ENCODE measurements at places on chromosomes 2 and 18.

GRCh38 chr2:44886414-44886813 lies 55.1 kb upstream of the SIX3 start:
- no peak for DNase-seq

DNA sequence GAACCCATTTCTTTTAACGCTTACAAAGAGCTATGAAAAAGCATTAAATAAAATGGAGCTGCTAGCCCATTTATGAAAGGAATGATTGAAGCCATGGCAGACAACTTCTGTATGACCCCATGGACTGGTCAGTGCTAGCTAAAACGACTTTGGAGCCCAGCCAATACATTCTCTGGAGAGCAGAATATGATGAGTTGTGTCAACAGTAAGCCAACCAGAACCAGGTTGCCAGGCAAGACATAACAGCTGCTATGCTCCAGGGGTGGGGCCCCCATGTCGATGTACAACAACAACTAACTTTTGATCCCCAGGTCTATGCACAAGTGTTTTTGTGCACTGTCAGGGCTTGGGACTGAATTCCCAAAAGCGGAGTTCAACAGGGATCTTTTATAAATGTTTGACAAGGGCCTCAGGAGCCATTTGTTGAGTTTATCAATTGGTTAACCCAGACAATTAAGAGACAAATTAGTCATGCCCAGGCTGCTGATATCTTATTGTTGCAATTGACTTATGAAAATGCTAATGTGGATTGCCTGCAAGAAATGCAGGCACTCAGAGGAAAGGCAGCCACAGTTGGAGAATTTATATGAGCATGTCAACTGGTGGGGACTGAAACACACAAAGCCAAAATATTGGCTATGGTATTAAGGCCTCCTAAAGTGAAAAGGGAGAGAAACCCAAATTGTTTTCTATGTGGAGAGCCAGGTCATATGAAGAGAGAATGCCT lies 64.6 kb upstream of the MYO3B start:
- no peak for DNase-seq

- DNase-seq: no peak
Observed at GRCh38 chr2:48738806-48739205, 16.7 kb downstream of the LHCGR start.

DNA sequence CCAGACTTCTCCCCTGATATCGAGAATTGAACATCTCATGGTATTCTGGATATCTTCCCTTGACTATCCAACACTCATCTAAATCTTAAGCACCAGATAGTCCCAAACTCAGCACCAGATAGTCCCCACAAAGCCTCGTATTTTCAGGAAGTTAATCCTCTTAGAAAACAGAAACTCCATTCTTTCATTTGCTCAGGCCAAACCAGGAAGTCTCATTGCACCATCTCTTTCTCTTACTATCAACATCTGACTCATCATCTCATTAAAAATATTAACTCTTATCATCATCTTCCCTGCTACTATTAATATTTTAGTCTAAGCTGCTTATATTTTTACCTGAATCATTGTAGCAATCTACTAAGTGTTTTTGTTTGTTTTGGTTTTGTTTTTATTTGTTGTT lies 286.4 kb downstream of the GALNT13 start:
- DNase-seq: no peak

DNA sequence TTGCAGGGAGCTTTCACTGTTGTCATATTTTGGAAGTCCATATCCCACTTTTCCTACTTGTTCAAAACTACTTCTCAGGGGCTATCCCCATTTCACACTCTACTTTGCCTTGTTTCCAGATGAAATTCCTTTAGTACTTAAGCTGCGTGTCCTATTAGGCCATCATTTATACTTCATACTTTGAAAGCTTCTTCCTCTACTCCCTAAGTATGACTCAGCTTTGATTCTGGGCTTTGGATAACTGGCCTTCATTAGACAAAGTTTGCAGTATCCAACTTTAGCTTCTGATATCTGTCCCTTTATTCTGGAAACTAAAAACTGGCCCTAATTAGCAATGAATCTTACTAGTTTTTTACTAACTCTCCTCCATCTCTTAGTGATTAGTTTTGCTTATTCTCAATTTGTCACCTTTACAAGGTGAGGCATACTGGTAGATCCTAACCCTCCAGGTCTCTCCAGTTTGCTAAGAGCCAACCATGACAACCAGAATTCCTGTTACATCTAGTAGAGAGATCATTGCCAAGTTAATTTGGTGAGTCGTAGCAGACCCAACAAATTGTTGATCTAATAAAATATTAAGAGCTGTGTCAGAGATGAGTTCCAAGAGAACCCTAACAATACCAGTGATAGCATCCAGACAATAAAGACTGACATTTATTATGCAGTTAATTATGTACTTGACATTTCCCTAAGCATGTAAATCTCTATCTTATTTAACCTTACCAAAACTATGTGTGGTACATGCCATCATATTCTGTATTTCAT lies 31.2 kb upstream of the ITGAV start:
- DNase-seq: no peak

- DNase-seq: no peak
Observed at GRCh38 chr2:70822843-70823242, 2.4 kb upstream of the CLEC4F start.

GRCh38 chr2:186771850-186772463 lies 77.0 kb downstream of the ZSWIM2 start:
- DNase-seq: no peak

- DNase-seq: no peak
Observed at GRCh38 chr2:61229936-61230335, 67.9 kb downstream of the C2orf74 start.

DNA sequence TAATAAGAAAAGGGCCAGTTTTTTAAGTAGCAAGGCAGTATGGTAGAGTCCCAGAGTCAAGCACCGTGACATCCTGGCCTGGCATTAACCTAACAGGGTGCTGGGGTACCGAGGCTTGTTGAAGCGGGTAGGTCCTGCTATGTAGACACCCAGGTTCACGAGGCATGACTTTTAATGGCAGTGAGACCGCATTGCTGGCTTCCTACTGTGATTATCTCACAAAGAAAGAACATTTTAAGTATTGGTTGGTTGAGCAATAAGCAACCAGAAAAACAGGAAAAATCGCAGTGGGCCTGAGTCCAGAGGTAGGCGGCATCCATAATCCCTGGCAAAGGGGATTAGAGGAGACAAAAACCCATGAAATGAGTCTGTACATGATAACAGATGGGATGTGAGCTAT lies 927.9 kb upstream of the ACVR2A start:
- DNase-seq: no peak

GRCh38 chr2:37447446-37447845 lies 103.0 kb downstream of the QPCT start:
- DNase-seq: no peak

- DNase-seq: no peak
Observed at GRCh38 chr2:138723196-138723987, 56.8 kb downstream of the NXPH2 start.

DNA sequence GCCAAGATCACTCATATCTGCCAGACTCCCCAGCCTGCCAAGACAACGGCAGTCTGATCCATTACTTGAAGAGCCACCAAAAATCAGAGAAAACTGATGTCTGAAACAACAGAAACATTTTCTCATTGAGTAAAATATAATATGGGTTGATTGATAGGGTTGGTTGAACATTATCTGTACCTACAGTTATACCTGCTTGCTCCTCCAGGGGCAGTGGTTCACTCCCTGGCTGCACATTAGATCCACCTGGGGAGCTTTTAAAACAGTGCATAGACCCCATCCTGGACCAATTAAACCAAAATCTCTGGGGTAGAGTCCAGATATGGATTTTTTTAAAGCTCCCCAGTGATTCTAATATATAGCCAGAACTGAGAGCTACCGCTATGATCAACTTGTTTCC lies 43.6 kb upstream of the SLC14A2 start:
- no peak for DNase-seq

- no peak for DNase-seq
Observed at GRCh38 chr2:217839073-217839749, 163.6 kb downstream of the TNS1 start.

DNA sequence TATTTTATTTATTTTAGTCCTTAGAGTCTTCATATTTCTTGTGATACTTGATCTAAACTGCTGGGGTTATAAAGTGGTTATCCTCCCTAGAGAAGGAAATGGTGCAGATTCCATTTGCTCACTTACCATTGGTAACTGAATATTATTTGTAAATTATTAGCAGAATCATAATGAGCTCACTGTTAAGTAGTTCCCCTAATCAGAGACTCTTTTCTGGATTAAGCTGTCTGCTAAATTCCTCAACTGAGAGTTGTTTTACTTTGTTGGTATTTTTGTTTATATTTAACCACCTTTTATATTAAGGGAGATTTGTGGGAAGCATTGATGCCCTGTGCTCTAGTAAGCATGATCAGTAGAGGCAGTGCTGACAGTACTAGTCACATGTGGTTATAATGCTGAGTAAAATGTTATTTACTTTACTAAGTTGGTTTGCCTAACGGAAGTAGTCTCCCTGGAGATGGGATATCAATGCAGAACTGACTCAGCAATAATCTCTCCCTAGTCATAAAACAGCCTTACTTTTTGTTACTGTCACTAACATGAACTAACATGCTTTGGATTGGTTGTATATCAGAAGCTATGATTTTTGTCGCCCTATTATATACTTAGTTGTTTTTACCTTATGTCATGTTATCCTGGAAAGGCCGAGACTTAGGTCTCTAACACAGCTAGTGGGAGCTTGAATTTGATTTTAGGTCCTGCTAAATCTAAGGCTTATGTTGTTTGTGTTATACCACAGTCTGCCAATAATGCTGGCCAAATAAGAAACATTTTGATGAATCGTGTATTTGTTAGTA lies 166.7 kb downstream of the MCFD2 start:
- no peak for DNase-seq

GRCh38 chr18:46199515-46200147 lies 95.4 kb downstream of the HAUS1 start:
- DNase-seq: no peak

DNA sequence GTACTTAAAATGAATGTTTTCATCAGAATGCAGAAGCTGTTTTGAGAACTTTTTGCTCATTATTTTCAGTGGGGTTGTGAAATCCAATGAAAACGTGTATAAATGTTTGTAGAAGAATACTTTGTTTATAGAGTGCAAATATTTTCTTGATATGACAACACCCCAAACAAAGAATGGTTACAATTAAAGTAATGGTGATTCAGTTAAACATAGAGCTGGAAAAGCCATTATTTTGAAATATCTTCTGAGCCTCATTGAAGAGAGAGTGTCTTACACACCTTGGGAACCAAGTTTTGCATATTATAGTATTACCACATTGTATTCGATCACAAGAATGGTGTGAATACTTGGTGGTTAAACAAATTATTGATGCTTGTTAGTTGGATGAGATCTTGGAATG lies 48.7 kb downstream of the SPTBN1 start:
- DNase-seq: no peak

DNA sequence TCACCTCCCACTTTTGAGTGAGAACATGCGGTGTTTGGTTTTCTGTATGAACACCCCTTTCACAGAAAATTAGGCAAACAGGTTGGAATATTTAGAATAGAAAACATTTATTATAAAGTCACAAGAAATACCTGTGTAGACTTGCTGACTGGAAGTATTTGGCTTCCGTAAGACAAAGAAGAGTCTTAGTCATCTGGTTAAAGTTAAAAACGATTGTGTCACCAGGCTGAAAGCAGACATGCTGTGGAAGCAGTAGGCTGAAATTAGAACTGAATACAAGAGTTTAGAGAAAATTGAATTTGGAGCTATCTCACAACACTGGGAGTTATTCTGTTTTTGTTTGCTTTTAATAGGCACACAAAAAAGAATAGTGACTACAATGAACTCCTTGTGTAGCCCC lies 16.2 kb upstream of the CLASP1 start:
- DNase-seq: no peak

DNA sequence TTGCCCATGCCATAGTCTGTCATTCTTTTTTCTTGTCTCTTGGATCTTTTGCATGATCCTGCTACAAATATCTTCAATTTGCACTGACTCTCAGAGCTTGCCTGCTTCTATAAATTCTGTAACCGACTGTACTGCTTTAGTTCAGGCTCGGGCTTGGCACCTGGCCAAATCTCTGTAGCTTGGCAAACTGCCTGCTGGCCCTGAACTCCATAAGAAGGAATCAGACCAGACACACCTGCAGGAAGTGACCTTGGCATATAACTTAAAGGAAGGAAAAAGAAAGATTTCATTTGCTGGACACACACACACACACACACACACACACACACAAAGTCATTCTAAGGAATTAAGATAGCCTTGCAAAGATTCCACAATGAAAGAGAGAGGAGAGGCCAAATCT lies 291.2 kb upstream of the DDX18 start:
- no peak for DNase-seq

DNA sequence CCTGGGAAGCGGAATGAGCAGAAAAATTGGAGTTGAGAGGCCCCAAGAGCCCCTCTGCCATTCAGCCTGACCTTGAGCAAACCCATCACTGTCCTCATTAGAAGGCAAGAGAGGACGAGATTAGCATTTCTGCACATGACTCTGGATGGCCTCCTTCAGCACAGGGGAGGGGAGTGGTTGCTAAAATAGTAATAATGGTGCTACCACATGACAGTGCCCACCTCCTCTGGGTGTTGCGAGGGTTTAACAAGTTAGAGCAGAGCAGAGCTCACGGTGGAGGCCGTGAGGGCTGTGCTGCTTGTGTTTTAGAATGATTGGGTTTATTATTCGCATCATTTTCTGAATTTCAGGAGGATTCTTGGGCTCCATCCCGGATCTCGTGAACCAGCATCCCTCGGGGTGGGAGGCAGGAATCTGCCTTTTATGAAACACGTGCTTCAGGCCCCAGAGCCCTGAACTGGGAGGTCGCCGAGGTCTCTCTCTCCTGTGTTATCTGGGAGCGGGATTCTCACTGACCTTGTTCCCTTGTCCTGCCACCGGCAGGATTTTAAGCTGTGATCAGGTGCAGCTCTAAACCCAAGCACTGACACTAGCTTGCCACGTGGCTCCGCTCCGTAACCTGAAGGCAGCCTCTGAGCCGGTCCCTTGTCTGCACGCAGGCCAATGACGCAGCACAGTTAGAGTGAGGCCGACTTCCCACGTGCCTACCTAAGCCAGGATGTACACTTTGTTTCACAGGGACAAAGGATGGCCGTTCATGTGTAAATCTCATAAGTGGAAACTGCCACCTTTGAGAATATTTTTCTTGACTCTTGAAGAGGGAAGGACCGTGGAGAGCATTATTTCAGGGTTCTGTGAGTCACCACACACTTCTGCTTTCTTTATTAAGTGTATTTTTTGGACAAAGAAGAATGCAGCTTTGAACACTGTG lies 142.3 kb downstream of the ACOXL start:
- no peak for DNase-seq

- DNase-seq: no peak
Observed at GRCh38 chr2:11861044-11861443, 114.6 kb downstream of the LPIN1 start.

DNA sequence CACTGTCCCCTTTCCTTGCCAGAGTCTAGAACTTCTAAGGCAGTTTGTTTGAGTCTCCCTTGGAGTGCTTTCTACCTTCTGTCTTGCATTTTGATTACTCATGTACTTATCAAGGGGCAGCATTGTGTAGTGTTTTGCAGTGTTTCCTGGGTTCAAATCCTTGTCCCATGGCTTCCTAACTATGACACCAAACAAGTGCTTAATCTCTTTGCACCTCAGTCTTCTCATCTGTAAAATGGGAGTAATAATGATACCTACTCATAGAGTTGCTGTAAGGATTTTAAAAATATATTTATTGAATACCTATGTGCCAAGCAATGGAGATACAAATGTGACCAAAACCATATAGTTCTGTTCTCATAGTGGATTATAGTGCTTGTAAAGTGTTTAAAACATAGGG lies 105.5 kb upstream of the PKDCC start:
- no peak for DNase-seq
